ENCODE measurements at places on chromosomes 3 and 15.

GRCh38 chr15:70698836-70699390, 64.4 kb downstream of the UACA start:
- no peak for DNase-seq

DNA sequence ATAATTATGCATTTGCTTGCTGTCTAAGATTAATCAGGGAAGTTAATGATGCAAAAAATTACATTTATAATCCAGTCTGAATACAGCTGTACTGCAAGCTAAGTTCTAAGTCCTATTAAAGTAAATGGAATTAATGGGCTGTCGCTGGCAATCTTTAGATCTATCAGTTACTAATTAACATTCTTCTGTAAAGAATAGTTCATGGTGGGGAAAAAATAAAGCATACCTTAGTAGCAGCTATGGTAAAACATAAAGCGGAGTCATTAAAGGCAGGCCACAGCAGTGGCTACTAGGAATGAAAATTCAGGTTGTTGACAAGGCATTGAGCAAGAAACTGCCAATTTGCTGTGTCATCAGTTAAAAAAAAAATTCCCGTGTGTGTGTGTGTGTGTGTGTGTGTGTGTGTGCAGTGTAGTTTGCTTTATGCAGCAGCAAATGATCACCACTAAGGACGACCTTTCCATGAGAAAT, 129.8 kb downstream of the ZNF385D start:
- no peak for DNase-seq

- no peak for DNase-seq
Observed at GRCh38 chr3:54251705-54252104, 129.4 kb downstream of the CACNA2D3 start.

GRCh38 chr3:135118792-135119191, 323.7 kb downstream of the EPHB1 start:
- no peak for DNase-seq

DNA sequence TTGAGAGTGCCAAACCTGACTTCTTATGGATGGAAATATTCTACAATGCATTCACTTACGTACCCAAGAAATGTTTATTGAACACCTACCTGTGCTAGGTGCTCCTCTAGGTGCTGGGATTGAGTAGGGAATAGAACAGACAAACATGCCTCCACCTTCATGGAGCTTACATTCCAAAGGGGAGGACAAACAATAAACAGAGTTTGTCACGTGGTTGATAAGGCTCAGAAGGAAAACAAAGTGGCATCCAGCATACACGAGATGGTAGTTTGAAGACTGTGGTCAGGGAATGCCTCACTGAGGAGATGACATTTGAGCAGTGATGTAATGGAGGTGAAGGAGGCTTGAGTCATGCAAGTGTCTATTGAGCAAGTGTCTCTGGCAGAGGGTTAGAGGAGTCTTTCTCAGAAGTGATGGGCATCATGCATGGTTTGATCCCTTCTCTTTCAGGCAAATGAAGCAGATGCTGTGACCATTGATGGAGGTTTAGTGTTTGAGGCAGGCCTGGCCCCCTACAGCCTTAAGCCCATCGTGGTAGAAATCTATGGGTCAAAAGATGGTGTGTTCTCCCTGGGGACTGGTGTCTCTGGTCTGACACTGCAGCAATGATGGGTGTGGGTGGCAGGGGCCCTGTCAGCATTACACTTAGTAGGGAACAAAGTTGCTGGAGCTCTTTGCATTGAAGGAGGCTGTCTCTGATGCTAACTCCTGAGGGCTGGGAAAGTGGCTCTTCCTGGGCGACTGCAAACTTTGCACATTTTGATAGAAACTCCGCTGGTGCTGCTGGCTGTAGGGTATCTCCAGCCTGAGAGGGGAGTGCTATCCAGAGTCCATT, 29.7 kb upstream of the TOPBP1 start:
- DNase-seq, result no peak

DNA sequence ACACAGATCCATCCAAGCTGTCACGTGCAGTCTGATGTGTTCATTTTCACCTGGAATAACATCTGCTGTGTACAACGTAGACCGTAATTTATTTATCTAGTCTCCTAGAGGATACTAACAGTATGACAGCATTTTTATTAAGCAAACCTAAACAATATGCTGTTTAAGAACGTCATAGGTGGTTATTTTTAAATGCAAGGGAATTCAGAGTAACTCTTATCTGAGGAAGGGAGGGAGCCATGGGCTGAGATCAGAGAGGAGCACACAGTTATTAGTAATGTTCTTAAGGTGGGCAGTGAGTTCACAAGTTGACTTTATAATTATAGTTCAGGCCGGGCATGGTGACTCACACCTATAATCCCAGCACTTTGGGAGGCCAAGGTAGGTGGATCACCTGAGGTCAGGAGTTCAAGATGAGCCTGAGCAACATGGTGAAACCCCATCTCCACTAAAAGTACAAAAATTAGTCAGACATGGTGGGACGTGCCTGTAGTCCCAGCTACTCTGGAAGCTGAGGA, 193.6 kb downstream of the UACA start:
- no peak for DNase-seq

- no peak for DNase-seq
Observed at GRCh38 chr15:77001351-77001750, 6.4 kb downstream of the PSTPIP1 start.

- DNase-seq, result no peak
Observed at GRCh38 chr3:184899953-184900595, 88.1 kb downstream of the VPS8 start.

- DNase-seq, result no peak
Observed at GRCh38 chr3:156812521-156813335, 13.4 kb upstream of the LEKR1 start.

GRCh38 chr3:61414456-61414855, 146.9 kb upstream of the PTPRG start:
- DNase-seq, result no peak

DNA sequence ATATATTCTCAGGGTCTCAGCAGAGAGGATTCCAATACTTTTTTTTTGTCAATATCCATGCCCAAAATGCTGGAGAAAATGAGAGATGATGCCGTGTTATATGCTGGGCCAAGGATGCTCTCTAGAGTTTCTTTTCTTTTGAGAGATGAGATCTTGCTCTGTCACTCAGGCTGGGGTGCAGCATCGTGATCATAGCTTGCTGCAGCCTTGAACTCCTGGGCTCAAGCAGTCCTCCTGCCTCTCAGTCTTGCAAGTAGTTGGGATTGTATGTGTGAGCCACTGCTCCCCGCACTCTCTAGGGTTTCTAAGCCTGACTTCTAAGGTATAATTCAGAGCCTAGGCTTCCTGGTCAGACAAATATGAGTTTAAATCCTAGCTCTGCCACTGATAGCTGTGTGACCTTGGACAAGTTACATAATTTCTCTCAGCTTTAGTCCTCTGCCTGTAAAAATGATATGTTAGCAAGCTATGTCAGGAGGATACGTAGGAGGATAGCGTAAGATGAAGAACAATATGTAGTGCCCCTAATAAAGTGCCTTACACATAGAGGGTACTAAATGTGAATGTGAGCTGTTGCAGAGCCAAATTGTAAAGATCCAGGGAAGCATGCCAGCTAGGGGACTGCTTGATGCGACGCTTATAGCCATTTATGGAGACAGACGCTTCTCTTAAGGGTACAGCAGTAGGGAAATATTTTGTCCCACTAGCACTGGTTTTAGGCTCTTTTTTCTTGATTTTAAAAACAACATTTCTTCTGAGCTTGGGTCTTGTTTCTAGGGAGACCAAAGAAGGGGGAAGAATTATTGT, 7.4 kb downstream of the STARD9 start:
- no peak for DNase-seq

DNA sequence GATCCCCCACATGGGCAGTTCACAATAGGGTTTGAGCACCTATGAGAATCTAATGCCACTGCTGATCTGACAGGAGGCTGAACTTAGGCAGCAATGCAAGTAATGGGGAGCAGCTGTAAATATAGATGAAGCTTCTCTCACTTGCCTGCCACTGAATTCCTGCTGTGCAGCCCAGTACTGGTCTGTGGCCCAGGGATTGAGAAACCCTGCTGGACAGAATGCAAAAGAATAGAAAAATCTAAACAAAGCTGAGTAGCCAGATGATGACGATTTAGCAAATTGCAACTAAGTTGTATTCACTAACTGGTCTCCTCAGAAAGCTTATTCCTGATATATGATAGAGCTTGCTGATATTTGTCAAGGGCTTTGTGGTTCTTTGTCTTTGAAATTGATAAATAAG, 34.3 kb upstream of the APH1B start:
- no peak for DNase-seq

DNA sequence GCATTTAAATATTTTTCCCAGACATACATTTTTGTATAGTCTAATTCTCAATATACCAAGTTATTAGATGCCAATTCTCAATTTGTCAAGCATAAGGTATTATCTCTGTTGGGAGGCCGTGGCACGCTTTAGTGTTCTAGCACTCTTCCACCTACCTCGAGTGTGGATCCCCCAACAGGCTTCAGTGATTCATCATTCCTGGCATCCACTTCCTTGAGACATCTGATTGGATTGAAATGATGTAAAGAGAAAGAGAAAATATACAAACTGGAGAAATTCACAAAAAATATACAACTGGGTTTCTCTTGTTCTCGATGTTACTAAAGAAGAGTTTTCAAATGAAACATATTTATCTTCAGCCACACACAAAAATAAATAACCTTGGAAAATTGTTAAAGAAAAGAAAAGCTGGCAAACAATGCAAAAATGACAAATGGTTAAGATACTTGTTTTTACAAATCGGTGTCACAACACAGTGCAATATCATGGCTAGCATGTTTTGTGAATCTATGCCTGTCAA, 218.0 kb upstream of the CDIN1 start:
- no peak for DNase-seq

GRCh38 chr15:39443659-39444219, 137.1 kb upstream of the THBS1 start:
- DNase-seq, result no peak

DNA sequence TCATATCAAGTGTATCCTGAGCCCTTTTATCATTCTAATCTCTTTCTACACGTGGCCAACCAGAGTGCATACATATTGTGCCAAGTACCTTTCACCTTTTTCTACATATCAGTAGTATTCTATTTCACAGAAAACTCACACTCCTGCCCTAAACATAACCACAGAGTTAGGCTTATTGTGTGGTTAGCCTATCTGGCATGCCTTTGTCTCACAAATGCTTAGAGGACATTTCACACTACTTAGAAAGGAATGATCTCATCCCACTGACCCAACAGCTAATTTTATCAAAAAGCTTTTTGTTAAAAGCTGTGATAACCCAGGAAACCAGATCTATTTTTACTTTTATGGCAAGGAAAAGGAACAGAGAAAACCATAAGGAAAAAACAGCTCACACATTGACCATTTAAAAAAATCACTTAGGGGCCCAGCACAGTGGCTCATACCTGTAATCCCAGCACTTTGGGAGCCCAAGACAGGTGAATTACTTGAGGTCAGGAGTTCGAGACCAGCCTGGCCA, 17.8 kb upstream of the MAP4 start:
- DNase-seq, result no peak

DNA sequence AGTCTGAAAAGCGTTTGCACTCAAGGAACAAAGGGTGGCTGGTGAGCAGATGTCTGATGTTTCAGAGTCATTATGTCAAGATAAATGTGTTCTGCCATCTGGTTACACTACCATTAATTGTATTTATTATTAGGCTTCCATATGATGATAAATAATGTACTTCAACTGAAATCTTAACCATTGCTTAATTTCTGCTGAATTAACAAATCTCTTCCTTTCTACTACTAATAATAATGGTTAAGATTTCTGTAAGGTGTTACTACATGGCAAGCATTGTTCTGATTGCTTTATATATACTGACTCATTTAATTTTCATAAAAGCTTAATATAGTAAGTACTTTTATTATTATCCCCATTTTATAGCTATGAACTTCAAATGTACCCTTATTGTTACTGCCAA, 68.4 kb upstream of the GALNT15 start:
- DNase-seq, result no peak

GRCh38 chr3:172142864-172143451, 103.6 kb downstream of the FNDC3B start:
- no peak for DNase-seq

DNA sequence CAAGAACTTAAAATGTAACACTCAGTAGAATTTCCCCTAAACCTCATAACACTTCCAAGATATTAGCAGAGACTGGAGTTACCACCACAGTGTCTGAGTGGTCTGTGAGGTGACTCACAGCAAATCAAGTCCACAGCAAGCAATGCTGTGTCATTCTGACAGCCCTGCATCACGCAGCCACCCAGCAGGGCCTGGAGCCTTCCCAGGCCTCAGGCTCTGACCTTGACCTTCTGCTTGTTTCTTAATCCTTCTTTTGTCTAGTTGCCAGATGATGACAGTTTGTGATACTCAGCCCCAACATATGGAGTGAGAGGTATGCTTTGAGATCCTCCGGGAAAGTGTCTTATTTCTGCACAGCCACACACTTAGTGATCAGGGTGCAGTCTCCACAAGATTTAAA, 82.5 kb downstream of the TOP2B start:
- DNase-seq, result no peak

GRCh38 chr3:50345008-50345407, 524 bp downstream of the ZMYND10 start:
- no peak for DNase-seq

DNA sequence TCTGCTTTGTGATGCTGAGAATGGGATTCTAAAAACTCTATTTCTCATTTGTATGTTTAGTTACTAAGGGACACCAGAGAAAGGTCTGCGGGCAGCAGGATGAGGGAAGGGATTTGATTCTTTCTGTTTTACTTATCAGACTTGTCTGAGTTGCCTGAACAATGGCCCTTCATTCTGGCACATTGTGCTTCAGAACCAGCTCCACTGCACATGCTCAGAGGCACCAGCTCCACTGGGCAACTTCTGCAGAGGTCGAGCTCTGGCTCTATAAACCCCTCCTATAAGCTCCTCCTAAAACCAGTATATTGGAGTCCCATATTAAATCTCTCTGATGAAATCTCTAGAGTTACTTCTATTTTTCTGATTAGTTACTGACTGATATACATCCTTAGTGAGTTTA, 453.2 kb upstream of the CDIN1 start:
- DNase-seq, result no peak

GRCh38 chr15:60373327-60373726, 24.5 kb downstream of the ANXA2 start:
- DNase-seq, result no peak

DNA sequence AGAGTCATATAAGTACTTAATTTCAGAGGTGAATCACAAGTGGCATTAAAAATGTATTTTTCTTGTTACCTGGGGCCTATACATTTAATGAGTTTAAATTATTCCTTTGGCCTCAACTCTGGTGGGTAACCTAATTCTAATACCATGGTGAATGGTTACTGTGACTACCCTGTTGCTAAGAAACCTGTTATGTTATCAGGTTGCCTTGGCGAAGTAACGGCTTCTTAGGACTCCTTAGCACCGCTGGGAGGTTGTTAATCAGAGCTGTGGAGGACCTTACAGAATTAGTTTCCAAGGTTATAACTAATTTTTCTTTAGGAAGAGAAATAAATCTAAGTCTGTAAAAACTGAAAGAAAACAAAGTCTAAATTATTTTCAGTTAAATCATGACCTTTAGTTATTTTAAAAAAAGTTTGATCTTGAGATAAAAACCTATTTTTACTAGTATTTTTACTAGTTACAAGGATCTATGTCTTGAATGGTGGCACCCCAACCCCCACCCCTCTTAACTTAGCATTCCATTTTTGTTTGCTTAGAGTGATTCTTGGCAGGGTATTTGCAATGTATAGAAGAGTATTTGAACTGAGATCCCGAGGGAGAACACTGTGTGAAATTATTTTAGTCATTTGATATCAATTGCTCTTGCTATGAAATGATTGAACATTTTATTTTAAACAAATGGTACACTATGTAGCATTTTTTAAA, 155.5 kb downstream of the FNDC3B start:
- DNase-seq, result no peak

Measured in suprapubic skin (tissue), 4 donors.